LNCaP clone FGC (cell line): ENCODE measurements at places on chromosomes 4 and X.

- peak; percentile 21 for DNase-seq
Measured at GRCh38 chr4:134544303-134544770, 342.7 kb upstream of the PABPC4L start.

DNA sequence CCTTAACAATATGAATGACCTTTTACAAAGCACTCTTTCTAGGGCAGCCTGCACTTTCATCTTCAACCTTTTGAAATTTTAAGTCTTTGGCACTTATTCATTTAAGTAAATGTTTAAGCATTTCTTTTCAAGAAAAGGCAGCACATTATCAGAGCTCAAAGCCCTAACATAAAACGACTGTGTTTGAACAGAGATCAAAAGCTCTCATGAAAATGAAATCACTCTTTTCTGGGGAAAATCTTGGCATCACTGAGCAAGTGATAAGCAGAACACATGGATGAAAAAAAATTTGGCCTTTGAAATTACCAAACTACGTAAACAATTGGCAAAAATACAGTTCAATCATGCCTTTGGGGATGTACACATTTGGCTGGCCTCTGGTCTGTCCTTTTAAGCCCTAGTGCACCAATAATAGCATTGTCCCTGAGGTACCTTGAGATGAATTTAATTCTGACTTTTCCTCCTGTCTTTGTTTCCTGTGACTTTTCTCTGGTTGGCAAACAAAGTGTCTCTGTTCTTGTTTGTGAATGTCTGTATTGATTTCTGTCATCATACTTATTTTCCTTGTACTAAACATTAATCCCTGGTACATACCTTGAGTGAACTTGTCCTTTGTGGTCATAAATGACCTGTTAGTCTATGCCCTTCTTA lies 12.9 kb upstream of the ODAM start:
- DNase-seq, result no peak

GRCh38 chrX:38276089-38276488 lies 51.2 kb downstream of the RPGR start:
- no peak for DNase-seq

GRCh38 chr4:38800366-38800765 lies 4.2 kb downstream of the TLR1 start:
- no peak for DNase-seq

DNA sequence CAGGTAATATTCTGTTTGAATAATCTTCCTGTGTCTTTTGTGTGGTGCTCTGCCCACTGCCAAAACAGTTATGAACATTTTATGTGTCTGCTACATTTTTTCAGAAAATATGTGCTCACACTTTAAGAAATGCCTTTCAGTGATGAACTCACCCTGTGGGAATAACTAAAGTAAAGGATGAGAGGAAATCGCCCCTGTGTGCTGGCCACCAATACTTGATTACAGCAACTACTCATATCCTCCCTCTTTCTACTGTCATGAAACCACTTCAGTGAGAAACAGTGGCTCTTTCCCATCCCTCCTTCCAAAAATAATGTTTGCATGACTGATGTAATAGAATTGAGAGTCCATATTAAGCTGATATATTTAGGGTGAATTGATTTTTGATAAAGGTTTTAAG lies 900.9 kb downstream of the RAB28 start:
- DNase-seq, result no peak

- DNase-seq, result no peak
Measured at GRCh38 chr4:83490876-83491450, 6.1 kb upstream of the ABRAXAS1 start.

GRCh38 chrX:133947996-133948395 lies 37.4 kb downstream of the GPC3 start:
- no peak for DNase-seq

DNA sequence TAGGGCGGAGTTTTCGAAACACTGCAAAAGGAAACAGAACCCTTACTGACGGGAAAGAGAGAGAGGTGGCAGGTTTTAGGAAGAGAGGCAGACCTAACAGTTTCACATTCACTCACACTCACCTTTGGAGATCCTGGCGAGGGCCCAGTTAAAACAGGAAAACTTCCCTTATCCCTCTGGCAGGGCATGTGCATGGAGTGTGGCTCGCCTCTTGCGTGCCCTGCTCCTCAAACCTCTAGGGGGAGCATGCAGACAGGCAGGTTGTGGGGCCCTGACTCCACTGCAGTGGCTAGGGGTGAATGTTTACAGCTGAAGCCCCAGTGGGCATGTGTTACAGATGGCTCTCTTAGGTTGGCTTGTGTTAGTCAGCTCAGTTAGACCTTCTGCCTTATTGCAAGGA lies 451.5 kb downstream of the UBE2NL start:
- no peak for DNase-seq

DNA sequence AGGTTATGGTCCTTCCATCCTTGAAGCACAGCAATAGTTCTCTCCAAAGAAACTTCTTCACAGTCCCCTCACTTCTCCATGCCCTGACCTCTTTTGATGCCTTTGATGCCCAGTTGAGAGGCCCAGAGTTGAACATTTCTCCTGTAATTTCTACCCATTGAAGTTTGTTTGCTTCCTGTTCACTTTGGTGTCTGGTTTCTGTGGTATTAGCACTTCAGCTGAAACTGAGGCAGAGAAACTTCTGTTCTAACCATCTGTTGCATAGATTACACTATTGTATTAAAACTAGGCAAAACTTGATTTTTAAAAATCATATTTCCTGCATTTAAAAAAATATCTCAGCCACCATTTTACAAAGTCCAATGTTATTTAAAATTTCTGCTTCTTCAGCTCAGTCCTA lies 89.8 kb upstream of the ADGRG2 start:
- DNase-seq, result no peak

DNA sequence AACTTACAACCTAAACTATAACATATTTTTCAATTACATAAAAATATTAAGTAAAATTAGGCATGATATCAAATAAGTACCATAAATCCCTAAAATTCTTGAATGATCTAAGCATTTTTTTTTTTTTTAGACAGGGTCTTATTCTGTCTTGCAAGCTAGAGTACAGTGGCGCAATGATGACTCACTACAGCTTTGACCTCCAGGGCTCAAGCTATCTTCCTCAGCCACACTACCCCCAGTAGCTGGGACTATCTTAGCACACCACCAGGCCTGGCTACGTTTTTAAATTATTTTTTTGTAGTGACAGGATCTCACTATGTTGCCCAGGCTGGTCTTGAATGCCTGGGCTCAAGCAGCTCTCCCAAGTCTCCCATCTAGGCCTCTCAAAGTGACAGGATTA lies 1042.3 kb downstream of the FSTL5 start:
- no peak for DNase-seq

DNA sequence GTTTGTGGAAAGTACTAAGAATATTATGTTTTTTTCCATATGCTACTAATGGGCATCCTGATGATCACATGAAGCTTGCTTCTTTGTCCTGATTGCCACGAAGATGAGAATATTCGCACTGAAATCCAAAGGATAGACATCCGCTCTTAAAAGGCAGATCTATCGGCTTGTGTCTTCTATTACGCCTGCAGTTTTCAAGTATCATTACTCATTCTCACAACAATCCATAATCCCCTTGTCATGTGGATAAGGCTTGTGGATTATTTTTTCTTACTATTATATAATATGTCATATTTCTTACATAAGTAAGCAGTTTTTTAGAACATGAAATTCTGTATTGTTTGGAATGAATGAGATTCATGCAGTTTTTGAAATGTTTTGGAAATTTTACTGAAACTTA lies 62.8 kb downstream of the KCNIP4 start:
- DNase-seq, result no peak

GRCh38 chr4:742742-743311 lies 37.2 kb downstream of the PCGF3 start:
- no peak for DNase-seq

GRCh38 chrX:12349201-12349600 lies 210.9 kb downstream of the FRMPD4 start:
- DNase-seq, result no peak

DNA sequence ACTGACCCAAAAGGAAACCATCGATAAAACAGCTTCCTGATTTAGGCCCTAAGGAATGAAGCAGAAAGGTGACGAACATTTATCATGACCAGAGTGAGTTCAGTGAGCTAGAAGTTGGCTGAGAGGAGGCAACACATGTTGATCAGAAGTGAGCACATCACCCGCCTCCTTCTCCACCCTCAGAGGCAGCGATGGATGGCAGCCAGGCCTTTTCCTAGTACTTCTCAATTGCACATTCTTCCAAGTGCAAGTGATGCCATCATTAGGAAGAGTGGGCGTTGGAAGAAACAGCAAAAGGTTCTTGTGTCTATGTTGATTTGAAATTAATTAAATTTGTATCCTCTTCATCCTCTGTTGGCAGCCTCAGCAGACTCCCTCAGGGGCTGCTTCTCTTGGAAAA lies 51.7 kb downstream of the TMEM154 start:
- DNase-seq, result no peak

DNA sequence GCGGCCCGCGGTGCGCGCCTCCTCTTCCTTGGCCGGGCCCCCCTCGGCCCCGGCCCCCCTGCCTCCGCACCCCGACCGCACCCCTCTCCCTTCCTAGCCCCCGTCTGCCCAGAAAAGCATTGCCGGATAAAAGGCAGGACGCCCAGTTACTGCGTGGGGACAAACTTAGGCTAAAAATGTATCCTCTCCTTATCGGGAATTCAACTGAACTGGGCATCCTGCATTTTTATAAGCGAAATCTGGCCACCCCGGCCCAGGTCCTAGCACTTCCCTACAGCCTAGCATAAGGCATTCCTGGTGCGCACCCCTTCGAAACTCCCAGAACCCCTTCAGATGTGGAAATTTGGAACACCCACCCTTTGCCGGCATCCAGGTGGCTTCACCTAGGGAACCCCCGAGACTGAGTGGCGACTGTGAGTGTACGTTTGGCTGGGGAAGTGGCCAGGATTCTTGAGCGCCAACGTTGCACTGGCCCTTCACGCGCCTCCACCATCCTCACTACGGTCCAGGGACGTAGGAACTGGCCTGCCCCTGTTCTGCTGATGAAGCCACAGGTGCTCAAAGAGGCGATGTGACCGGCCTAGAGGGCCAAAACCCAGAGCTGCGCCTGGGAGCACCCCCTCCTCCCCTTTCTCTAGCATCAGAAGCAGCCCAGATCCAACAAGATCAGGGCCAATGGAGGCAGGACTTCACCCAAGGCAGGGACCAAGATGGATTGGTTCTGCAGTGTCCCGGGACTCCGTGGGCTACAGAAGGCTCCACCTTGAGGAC lies 5.7 kb upstream of the RNF4 start:
- DNase-seq, result no peak

- no peak for DNase-seq
Measured at GRCh38 chrX:9693307-9694001, 72.2 kb downstream of the GPR143 start.

- DNase-seq, result peak; percentile 92
Measured at GRCh38 chr4:79652232-79652631, 244.2 kb upstream of the GK2 start.

DNA sequence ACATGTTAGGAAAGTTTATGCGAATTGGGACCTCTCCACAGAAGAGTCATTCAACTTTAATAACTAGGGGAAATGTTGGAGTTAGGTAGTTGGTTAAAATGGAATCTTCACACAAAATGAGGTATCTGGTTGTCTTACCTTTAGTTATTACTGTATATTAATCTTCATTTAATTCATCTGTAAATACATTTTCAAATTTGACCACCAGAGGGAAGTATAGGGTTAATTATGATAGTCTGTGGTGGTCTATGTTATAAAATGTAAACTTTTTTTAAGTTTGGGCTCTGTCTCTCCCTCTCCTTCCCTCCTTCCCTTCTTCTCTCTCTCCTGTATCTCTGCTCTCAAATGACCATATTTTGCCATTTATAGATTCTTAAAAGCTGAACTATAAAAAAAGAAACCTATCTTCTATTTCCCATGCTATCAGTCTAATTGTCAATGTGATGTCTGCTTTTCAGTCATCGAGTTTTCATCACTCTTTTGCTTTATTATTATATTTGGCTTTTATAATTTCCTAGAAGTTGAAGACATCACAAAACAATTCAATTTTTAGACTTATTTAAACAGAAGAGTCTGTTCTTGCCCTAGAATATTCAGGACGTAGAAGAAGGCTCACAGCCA lies 49.8 kb downstream of the TMEM144 start:
- DNase-seq, result no peak

DNA sequence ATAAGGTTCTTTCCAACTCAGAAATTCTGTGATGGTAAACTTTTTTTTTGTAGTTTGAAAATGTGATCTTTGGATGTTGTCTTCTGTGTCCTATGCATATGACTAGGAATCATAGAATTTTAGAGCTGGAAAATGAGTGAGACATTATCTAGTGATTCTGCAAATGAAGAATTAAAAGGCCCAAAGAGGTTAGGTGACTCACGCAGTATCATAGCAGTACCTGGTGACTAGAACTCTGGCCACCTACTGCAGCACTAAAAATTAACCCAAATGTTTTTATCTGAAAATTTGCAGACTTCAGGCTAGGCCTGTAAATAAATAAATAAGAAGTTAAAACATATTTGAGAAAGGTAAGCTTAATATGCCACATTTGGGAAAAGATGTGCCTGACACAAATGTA lies 52.8 kb downstream of the NFKB1 start:
- no peak for DNase-seq

GRCh38 chr4:147516133-147516532 lies 35.2 kb downstream of the EDNRA start:
- no peak for DNase-seq

- no peak for DNase-seq
Measured at GRCh38 chr4:26150948-26151347, 169.9 kb upstream of the RBPJ start.

DNA sequence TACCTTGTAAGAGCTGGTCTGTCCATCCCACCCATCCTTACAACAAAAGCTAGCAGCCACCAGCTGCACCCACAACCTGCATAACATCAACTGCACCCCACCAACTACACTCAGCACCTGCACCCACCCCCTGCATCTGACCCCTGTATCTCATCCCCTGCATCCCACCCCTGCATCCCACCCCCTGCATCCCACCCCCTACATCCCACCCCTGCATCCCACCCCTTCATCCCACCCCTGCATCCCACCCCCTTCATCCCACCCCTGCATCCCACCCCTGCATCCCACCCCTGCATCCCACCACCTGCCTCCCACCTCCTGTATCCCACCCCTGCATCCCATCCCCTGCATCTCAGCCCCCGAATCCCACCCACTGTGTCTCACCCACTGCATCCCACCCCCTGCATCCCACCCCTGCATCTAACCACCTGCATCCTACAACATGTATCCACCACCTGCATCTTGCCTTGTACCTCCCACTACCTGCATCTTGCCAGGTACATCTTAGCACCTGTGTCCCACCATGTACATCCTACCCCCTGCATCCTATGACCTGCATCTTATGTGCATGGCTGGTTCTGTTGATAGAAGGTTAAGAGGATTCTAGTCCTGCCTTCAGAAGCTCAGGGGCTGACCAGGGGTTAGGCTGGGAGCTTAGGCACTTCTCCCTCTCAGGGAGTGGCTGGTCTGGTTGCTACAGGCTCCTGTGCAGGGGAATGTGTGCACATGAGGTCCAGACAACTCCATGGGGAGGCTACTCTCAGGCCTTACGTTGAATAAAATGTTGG lies 9.4 kb downstream of the TMEM271 start:
- no peak for DNase-seq

- DNase-seq, result no peak
Measured at GRCh38 chrX:110531873-110532580, 173.4 kb downstream of the RTL9 start.

- DNase-seq, result no peak
Measured at GRCh38 chr4:32192363-32192762, 1472.2 kb downstream of the PCDH7 start.

- no peak for DNase-seq
Measured at GRCh38 chrX:28312965-28313364, 274.3 kb upstream of the IL1RAPL1 start.

GRCh38 chrX:31670245-31670644 lies 598.4 kb upstream of the FTHL17 start:
- no peak for DNase-seq
